ENCODE measurements at places on chromosomes 4 and X. TPM values are rescaled to one million over a fixed set of nuclear protein-coding genes. Genes with fewer than 3 reads are reported as not detected.

NR3C2 gene
- total RNA-seq = 6.8 TPM

PDZD4 gene
- total RNA-seq = 0.53 TPM

TMEM175 gene
- total RNA-seq = 16.7 TPM

CLCN4 gene
- 6.3 TPM for total RNA-seq

SUV39H1 gene
- 3.0 TPM for total RNA-seq

TRAPPC2 gene
- 9.4 TPM for total RNA-seq

MAGEB2 gene
- total RNA-seq = not detected

MMRN1 gene
- 11.1 TPM for total RNA-seq

CDX4 gene
- total RNA-seq = not detected

PHKA2 gene
- total RNA-seq = 7.7 TPM

GRID2 gene
- total RNA-seq = under 0.01 TPM

PASD1 gene
- not detected for total RNA-seq

MGAT4D gene
- not detected for total RNA-seq

FHDC1 gene
- total RNA-seq = under 0.01 TPM

USP17L10 gene
- not detected for total RNA-seq

THOC2 gene
- total RNA-seq = 50.5 TPM
